ENCODE measurements at places on chromosomes 7 and 10.

GRCh38 chr10:71094712-71095390, 117.5 kb upstream of the UNC5B start:
- DNase-seq = no peak

- DNase-seq = no peak
Observed at GRCh38 chr10:3906511-3907111, 121.6 kb upstream of the KLF6 start.

- DNase-seq = no peak
Observed at GRCh38 chr10:61845950-61846268, 55.6 kb upstream of the ARID5B start.

- no peak for DNase-seq
Observed at GRCh38 chr7:5492020-5492635, 68.5 kb upstream of the TNRC18 start.

DNA sequence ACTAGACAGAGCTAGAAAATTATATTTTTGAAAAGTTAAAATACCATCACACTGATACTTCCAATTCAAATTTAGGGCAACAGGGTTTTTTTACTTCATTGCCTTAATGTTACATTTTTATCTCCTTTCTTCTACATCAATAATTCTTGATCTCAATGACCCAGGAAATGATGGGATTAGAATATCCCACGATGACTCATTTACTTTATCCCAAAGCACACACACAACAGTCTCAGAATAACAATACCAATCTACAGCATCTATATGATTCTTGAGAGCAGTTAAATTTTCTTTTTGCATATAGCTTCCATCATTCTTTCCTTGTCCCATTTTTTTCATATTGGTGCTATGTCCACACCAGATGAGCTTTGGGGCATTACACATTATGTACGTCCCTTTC, 98.4 kb upstream of the EEPD1 start:
- no peak for DNase-seq

GRCh38 chr10:12829831-12830390, 171.6 kb downstream of the CCDC3 start:
- no peak for DNase-seq

- DNase-seq = no peak
Observed at GRCh38 chr7:138625084-138625848, 75.9 kb downstream of the SVOPL start.

GRCh38 chr7:90320014-90320413, 1.1 kb downstream of the FAM237B start:
- no peak for DNase-seq

GRCh38 chr7:101620991-101621390, 8.1 kb downstream of the MYL10 start:
- DNase-seq = no peak

DNA sequence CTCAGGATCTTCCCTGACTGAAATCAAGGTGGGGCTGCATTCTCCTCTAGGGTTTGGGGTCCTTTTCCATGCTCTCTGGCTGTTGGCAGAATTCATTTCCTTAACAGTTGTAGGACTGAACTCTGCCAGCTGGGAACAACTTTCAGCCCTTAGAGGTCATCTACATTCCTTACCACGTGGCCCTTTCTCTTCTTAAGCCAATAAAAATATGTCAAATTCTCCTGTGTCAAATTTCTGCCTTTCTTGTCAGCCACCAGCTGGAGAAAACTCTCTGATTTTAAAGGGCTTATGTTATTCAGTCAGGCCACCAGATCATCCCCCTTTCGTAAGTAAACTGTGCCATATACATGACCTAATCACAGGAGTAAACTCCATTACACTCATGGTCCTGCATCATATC, 95.3 kb upstream of the IL6 start:
- no peak for DNase-seq

Measured in stimulated activated CD4-positive, alpha-beta T cell treated with anti-CD3 and anti-CD28 coated beads, Interleukin-2, amount 100 ng/mL, for 4 hours (primary cell).